ENCODE measurements at places on chromosomes 1 and 21.

DNA sequence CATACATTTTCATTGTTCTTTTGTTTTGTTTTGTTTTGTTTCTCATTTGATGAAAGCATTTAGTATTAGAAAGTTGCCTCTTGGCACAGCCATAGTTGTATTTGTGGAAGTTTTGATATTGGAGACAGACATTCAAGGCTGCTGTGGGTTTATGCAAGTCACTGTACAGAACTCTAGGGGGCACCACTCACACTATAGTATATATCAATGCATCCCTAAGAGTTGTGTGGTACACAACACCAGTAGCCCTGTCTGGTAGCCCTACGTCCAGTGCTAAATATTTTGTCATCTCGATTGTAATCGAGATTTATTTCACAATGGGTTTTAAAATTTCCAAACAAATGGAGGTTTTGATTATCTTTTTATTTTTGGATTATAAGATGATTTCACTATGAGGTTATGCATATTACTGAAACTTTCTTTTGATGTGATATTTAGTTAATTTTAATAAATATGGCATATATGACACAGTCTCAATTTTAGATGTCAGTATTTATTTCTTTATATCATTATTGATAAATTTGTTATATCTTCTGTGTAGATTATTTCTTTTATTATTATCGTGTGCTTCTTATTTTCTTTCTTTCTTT lies 112.2 kb downstream of the NR5A2 start:
- DNase-seq = no peak

GRCh38 chr1:85224734-85225623 lies 24.2 kb upstream of the SYDE2 start:
- peak; percentile 76 for DNase-seq

DNA sequence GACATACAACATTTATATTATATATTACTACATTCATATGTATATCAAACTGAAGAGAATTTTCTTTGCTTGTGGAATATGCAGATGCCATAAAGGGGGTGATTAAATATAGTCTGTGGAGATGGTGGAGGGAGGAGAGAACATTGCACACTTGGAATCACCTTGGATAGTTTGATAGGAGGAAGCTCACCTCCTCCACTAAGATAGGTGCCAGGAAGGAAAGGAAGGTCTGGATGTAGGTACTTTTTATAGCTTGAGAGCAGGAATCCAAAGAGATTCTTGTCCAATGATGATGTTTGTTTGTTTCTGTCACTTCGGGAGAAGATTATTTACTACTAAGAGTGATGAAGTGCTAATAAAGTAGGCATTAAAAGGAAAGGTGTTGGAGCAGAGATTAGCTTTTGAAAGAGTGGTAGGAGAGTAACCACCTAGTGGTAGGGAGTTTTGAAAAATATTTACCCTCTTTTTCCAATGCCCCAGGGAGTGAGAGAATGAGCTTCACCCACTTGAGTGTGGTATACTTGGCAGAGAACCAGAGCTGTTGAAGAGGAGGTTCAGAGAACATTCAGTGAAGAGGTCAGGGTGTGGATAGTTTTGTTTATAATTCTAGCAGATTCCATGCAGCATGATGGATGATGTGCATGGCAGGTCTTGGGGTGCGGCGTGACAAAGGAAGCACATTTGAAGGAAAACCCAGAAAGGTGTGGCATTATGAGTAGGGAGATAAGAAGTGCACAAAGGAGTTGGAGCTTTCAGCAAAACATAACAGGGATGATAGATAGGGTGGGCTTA lies 145.0 kb downstream of the PATJ start:
- DNase-seq = no peak

GRCh38 chr1:119052267-119052666 lies 64.1 kb upstream of the TBX15 start:
- no peak for DNase-seq

GRCh38 chr1:53662169-53662568 lies 76.8 kb downstream of the GLIS1 start:
- no peak for DNase-seq

- DNase-seq = no peak
Measured at GRCh38 chr1:230430499-230430898, 4.4 kb upstream of the PGBD5 start.

- no peak for DNase-seq
Measured at GRCh38 chr1:46657775-46658174, 10.4 kb downstream of the ATPAF1 start.

DNA sequence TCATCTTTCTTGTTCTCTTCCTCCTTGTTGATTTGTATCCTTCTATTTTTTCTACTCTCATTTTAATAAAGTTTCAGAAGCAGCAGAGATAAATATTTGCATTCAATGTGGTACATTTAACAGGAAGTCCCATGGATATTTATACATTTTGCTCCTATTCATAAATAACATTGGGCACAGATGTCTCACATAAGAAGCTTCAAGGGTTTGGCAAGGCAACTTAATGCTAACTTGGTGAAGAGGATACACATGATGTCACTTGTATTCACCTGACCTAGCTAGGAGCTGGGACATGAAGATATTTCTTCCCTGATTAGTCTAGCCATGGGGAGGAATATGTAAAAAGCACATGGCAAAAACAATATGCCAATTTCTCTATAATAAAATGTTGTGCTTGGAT lies 65.1 kb upstream of the DUSP10 start:
- DNase-seq = no peak

GRCh38 chr1:244097523-244098405 lies 46.7 kb downstream of the ZBTB18 start:
- DNase-seq = no peak

GRCh38 chr1:30648408-30649000 lies 74.9 kb downstream of the MATN1 start:
- DNase-seq = no peak

- DNase-seq = no peak
Measured at GRCh38 chr1:22386774-22387173, 64.9 kb upstream of the ZBTB40 start.

DNA sequence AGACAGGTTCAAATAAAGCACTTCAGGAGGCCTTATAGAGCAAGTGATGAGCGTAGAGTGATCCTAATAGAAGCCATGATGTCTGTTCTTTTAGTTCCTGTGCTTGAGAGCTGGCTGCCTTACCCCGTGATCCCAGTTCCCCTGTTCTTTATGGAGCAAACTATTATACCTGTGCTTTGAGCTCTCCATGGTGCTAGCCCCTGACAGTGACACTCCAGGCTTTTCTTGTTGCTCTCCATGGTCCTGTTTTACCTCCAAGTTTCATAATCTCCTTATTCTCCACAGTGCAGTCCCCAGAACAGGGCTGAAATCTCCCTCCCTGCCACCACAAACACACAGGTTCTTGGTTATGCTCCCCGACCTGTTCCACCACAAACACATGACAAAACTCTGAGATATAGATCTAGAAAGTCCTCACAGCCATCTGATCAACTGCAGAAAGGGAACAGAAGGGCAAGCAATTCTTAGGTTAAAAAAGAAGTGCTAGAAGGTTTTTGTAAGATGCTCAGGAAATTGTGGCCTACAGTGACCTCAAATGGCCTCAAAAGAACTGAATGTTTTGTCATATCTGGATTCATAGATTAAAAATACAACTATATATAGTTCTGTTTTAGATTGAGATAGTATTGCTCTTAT lies 6.0 kb downstream of the CADM3 start:
- peak; percentile 61 for DNase-seq

DNA sequence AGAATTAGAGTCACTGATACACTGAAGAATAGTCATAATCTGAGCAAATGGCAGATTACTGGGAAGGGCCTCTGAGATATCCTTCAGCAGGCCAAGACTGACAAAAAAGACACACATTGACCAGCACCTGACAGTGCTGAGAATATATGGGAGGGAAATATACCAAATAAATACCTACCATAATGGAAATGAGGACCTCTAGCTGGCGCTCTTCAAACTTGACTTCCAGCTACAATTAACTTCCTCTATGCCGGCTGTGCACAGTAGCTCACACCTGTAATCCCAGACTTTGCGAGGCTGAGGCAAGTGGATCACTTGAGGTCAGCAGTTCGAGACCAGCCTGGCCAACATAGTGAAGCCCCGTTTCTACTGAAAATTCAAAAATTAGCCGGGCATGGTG lies 69.5 kb downstream of the NPHS2 start:
- no peak for DNase-seq

Data from progenitor cell of endocrine pancreas (in vitro differentiated cells).